ENCODE measurements at places on chromosomes 12 and 14. TPM values are rescaled to one million over a fixed set of nuclear protein-coding genes. Genes with fewer than 3 reads are reported as not detected.

The GUCY2C gene
- polyA plus RNA-seq: not detected

The PDE6H gene
- not detected for polyA plus RNA-seq

- no peak for DNase-seq
These were observed 2.5 kb downstream of the KDM5A start for GRCh38 chr12:386651-387050.

The RPS6KL1 gene
- 1.1 TPM for polyA plus RNA-seq

DNA sequence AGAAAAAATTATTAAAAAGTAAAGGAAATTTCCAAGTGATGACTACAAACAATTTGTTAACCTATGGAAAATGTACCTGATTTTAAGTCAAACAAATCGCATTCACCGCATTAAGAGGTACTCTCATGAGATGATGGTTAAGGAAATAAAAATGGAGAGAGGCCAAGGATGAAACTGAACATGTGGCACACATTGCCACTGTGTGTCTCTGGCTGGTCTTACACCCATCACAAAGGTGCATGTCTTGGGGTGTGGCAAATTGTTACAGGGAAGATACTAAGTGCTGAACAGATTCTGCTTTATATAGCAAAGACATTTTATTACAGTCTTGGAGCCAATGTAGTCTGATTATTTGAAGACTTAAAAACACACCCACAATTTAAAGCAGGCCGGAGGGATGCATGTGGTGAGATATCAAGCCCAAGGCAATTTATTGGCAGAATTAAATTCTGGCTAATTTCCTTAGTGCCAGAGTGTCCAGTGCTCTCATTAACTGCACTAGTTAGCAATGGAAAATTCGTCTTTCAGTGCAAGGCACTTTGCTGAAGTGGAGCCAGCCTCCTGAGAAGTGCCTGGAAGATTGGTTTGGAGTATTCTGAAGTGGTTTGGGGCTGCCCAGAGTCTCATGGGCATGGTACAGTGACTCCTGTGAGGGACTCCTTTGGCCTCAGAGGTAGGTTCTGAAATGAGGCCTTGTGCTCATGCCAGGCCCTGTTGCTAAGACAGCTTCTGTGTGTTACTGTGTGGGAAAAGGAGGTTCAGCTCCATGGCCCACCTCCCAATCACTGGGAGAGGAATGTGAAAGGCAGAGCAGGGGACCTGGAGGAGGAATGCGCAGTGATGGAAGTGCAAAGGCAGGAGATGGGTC lies 166.9 kb downstream of the BRMS1L start:
- no peak for DNase-seq

DNA sequence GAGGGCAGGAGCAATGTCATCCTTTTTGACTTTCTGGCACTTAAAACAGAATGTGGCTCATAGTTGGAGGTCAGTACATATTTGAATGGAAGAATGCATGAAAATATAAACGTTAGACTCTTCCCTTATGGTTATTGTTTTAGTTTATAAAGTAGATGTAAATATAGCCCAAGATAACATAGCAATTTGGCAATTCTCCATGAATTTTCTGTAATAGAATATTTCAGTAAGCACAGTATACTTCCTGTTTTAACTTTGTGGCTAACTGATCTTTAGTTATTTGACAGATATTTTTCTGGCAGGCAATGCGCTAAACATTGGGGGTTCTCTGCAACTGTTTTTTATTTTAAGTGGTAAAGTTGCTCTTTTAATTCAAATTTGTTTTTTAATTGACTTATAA lies 763.0 kb downstream of the NRXN3 start:
- DNase-seq: no peak

The OR6C3 gene
- not detected for polyA plus RNA-seq

- no peak for DNase-seq
These were observed 127.1 kb downstream of the ZFP36L1 start for GRCh38 chr14:68665792-68666204.

- DNase-seq: no peak
These were observed 882.3 kb downstream of the LRFN5 start for GRCh38 chr14:42488965-42489364.

DNA sequence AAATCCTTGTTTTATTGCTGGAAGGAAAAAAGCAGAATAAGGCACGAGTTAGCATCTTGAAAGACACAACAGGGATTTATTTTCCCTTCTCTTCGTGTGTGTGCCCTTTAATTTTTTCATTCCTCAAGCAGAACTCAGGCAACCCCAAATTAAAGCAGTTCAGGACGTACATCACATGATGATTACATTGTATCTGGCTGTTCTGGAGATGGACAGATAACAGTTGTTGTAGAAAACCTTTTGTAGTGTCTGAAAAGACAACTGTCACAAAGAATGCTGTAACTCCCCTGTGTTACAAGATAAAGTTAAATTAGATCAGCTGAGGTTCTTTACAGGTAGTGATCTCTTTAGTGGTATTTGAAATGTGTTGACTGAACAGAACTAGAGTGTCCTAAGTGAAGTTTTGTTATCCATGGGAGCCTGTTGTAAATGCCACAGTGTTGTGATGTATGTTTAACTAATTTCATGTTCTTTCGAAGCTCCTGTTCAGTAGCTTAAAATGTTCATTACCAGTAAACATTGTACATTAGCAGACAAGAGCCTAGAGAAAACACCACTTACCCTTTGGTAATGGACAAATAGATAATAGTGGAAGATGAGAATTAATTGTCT lies 58.5 kb downstream of the TMTC2 start:
- no peak for DNase-seq

DNA sequence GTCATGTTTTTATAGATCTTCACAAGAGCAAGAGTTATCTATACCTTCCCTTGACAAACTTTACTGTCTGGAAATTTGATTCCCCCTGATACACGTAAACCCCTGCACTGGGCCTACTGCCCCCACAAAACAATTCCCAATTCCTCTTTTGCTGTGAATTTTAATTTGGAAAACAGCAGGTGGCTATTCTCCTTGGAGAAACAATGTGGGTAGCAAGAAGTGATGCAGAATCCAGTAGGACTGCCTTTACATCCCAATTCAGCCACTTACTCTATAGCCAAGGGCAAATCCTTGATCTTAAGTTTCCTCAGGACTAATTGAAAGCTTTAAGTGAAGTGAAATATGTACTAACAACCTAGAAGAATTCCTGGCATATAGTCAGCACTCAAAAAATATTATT lies 129.3 kb downstream of the ACSS3 start:
- no peak for DNase-seq

The NEUROD4 gene
- not detected for polyA plus RNA-seq

DNA sequence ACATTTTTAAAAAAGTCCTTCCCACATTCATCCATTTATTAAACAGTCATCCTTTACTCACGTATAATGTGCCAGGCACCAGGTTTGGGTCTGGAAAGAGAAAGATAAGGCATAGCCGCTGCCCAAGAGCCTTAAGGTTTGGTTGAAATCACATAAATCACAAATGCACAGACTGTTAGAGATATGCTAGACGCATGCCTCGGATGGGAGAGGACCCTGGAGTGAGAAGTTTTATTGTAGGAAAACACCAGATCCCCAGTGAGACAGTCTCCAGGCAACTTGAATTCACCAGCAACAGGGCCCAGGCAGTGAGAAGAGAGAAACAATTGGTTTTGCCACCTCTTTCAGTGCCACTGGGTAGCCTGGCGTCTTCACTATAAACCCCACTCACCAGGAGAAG lies 305.9 kb upstream of the AMIGO2 start:
- DNase-seq: no peak

DNA sequence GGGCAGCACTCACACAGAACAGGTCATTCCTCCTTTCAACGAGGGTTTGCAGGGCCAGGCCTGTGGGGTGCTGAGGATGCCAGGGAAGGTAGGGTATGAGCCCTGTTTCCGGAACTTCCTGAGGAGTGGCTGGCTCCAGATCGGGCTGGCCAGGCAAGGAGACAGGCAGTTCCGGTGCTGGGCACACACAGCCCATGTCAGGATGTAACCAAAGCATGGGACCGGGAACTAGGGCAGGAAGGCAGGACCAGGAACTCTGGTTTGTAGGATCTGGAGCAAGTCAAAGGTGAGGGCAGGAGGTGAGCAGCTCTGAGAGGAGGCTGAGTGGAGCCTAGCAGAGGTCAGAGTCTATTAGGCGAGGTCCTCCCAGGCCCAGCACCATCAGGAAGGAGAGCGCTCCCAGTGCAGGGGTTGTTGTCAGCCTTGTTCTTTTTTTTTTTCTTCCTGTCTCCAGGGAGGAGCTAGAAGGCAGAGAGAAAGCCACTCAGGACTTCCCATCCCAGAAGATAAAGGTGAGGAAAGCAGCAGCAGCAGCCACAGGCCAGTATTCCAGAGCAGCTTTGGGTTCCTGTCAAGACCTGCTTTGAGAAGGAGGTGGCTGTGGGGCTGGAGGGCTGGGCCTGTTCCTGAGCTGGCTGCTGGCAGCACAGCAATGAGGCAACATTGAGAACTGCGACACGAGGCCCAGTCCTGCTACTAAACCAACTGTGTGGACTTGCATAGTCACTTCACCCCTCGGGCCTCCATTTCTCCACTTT lies 49.0 kb upstream of the PTGR2 start:
- DNase-seq: no peak

DNA sequence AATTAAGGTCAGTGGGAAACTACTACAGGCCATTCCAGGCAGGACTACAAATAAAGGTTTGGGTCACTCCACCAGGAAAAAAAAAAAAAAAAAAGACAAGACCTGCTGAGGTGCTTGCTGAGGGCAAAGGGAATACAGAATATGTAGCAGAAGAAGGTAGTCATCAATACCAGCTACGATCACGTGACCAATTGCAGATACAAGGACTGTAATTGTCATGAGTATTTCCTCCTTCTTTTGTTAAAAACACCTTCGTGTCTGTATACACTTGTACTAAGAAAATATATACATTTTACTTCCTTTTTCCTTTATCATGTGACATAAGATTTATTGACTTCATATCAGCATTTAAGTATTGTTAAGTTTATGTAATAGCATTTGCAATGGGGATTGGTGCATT lies 19.2 kb downstream of the GYS2 start:
- no peak for DNase-seq

GRCh38 chr12:130441771-130442760 lies 104.4 kb downstream of the PIWIL1 start:
- DNase-seq: no peak

GRCh38 chr12:81668475-81668874 lies 90.7 kb downstream of the PPFIA2 start:
- no peak for DNase-seq

The USP44 gene
- polyA plus RNA-seq: 0.03 TPM

The SRRM4 gene
- not detected for polyA plus RNA-seq

DNA sequence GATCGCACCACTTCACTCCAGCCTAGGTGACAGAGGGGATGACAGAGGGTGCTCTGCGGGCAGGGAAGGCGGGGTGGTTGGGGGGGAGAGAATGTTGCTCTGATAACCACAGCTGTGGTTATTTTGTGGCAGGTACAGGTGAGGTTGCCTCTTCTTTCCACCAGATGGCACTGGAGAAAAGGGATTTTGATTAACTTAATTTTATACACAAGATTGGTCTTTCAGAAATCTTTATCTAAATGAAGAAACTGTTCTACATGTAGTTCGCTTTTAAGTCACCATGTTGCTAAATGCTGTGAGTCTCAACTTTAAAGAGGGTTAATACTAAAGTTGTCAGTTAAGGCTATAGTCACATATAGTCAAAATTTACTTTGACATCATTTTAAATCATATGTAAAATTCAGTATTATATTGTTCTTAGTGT lies 25.7 kb downstream of the FGF23 start:
- no peak for DNase-seq

The BBOF1 gene
- 1.8 TPM for polyA plus RNA-seq

The HOXC13 gene
- polyA plus RNA-seq: not detected

DNA sequence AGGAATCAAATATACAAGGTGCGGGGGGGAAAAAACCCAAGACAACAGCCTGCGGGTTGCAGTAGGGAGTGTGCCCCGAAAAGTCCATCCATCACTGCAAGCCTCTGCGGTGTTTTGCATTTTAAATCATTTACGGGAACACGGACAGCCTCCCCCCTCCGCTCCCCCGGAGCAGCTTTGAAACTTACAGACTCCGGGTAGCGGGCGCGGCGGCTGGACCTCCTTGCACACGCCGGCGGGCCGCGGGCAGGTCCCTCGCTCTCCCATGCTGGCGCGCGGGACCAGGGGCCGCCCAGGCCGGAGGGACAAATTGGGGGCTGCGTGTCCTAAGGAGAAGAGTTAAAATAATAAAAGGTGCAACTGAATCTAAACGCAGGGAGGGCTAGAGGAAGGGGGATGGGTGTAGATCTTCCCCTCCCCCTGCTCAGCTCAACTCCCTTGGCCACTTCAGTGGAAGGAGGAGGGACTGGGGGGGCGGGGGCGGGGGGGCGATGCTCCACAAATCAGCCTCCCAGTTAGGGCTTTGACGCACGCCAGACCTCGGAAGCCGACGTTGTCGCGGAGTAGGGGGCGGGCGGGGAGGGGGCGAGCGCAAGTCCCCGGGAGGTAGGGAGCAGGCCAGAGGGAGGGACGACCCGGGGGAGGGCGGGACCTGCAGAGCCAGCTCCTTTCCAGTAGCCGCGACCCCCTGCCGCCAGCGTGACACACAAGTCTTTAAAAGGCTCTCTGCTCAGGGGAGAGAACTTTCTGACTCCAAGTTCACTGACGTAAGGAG lies at the start of gene KCNJ8:
TSS of gene KCNJ8 (minus strand) at position 349 of the 775 bp plus-strand sequence. CDS start 1,090 bp downstream, outside the sequence.
- peak; percentile 73 for DNase-seq

The RPL10L gene
- polyA plus RNA-seq: not detected

DNA sequence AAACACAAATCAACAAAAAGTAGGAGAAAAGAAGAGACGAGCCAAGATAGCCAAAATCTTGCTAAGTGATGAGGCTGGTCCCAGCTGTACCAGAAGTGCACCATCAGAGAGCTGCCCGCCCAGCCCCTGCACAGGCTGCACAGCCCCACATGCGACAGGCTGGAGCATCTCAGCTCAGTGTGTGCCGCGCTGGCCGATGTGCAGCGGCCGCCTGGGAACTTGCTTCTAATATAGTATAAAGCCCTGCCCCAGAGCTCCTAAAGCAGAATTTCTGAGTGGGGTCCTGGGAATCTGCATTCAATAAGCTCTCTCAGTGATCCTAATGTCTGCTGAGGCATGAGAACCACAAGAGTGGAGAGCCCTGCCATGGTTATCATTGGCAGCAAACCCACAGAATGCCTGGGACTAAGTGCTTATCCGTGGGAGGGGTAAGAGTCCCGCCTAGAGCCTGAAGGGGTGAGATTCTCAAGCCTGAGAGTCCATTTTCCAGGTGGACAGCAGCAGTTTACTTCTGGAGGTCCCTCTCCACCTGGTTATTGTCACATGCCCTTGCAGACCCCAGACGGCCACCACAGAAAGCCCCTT lies 171.6 kb downstream of the DPF3 start:
- no peak for DNase-seq

- no peak for DNase-seq
These were observed 164.2 kb downstream of the ALG10 start for GRCh38 chr12:34186492-34186891.

DNA sequence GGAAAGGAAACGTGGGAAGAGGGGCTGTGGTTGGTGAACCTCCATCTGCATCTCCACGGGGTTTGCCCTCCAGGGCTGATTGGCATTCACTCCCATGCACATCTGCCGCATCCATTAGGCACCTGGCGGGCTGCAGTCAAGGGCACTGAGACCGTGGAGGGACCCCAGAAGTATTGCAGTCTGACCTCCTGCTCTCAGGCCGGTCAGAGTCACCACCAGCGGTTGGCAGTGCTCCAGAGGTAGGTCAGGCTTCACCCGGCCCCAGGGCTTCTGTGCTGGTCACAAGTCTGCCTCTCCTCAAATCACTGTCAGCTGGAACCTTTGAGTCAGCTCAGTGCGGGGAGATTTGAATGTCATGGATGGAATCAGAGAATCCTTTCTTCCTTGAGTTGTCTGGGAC lies 132.3 kb downstream of the PAPOLA start:
- peak; percentile 33 for DNase-seq

- DNase-seq: no peak
These were observed 2.5 kb upstream of the SALL2 start for GRCh38 chr14:21528381-21529348.
